Right cardiac atrium (tissue), 5 donors: ENCODE measurements at places on chromosomes 7 and 10. TPM values are rescaled to one million over a fixed set of nuclear protein-coding genes. Genes with fewer than 3 reads are reported as not detected.

The PAX4 gene
- not detected for total RNA-seq

The ZC3HAV1L gene
- 5.5 TPM for total RNA-seq

The PPP1R17 gene
- not detected for total RNA-seq

The MMD2 gene
- not detected for total RNA-seq

The SMKR1 gene
- not detected for total RNA-seq

The DTX2 gene
- total RNA-seq: 14.2 TPM

The AGR2 gene
- not detected for total RNA-seq

The TIMM23 gene
- 69.3 TPM for total RNA-seq

The ACBD7 gene
- not detected for total RNA-seq

The NEUROD6 gene
- total RNA-seq: not detected

The TLX1 gene
- 0.09 TPM for total RNA-seq

The KCNIP2 gene
- total RNA-seq: 704 TPM

The CRHR2 gene
- total RNA-seq: not detected

The BMPER gene
- total RNA-seq: 5.1 TPM

The DLD gene
- 160 TPM for total RNA-seq

The CCDC3 gene
- 16.0 TPM for total RNA-seq

The H2BK1 gene
- total RNA-seq: not detected
